Cerebellar cortex (tissue), 1 donor: ENCODE measurements at places on chromosomes 16 and 17.

DNA sequence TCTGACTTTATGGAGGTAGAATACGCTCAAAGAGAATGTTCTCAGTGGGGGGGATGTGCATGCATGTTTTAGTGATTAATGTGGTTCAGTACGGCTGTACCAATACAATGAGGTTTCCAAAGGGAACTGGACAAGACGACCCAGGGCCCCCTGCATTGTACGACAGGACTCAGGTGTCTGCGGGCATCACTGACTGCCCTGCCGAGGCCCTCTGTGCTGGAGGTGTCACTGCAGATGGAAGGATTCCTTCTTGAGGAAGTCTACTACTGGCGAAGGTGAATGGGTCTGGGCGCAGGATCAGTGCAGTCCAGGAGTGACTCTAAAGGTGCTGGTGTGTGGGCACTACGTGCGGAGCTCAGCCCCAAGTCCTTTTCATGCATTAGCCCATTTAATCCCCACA lies 3.5 kb upstream of the LGALS9 start:
- no peak for DNase-seq

GRCh38 chr16:81778861-81779535 lies at the start of gene PLCG2:
TSS of gene PLCG2 (plus strand) at chr16:81779291. CDS start at chr16:81785990, 6,699 bp downstream.
- DNase-seq: no peak

DNA sequence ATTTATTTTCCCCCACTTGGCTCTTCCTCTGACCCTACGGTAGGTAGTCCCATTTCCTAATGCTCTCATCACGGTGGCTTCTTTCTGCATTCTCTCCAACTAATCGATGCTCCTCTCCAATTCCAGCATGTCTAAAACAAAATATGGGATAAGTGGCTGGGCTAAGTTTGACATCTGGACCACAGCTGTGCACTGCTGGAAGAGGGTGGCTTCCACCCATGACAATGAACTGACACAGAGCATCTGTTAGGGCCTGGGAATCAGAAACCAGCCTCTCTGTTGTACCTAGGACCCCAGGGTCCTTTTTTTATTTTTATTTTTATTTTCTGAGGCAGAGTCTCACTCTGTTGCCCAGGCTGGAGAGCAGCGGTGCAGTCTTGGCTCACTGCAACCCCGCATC lies 29.0 kb upstream of the SLC39A11 start:
- no peak for DNase-seq

DNA sequence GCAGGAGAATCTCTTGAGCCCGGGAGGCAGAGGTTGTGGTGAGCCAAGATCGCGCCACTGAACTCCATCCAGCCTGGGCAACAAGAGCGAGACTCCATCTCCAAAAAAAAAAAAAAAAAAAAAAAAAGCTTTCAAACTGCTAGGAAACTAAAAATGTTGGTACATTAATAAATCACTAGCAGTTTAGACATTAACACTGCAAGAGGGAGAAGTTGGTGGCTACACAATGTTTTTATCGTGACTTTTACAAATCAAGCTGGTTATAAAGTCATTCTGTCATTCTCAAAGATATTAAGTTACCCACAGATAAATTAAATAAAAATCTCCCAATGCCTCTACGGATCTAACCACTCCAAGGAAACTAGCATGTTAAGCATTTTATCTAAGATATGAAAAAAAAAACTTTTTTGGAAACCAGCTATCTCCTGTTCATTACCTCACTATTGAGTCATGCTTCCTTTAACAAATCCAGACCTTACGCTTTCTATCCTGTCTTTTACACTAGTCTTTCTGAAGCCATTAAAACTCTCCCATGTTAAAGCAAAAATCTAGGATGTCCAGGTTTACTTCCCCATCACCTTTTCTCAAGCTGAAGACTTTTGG lies 85.9 kb upstream of the SMURF2 start:
- no peak for DNase-seq

DNA sequence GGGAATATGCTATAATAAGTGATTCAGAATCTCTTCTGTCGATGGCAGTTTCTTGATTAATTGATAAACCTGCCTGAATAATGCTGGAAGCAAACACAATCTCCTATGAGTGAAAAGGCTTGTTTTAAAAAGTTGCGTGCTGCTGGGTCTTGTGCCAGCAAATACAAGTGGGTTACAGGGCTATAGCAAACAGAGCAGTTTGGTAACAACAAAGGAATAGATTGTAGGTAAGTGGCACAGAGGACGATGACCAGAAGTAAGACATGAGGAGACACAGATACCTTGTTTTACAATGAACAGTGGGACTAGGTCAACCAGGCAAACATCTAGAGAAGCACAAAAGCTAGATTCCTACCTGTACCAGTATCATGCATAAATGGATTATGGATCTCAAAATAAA lies 23.7 kb upstream of the FAAP100 start:
- DNase-seq: no peak

DNA sequence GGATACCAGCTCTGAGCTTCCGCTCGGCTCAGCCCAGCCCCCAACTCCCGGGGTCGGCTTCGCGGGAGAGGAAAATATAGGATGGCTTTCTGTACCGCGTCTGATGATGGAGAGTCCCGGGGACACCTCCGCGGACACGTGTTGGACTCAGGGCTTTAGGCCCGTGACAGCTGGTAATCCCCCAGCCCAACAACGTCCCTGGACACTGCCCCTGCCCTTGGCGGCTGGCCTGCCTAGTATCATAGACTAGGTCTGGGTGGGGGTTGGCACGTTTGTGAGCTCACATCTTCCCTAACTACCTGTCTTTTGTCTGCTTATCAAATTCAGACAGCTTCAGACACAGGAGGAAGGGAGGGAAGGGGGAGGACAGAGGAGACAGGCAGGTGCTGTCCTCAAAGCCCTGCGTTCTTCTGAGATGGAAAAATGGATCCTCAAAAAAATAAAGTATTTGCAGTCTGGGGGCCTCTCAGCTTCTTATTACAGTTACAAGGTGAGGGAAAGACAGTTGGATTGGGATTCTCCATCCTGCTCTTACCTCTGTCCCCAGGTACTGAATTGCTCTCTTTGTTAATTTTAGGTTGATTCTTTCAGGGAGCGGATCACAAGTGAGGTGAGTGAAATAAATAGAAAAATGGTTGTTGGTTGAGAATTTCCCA lies 698 bp downstream of the PSME3 start:
- no peak for DNase-seq

- no peak for DNase-seq
These were observed 637 bp downstream of the DHRS11 start for GRCh38 chr17:36592316-36592715.

GRCh38 chr16:73713778-73714495 lies 582.7 kb upstream of the PSMD7 start:
- DNase-seq: peak; percentile 18

DNA sequence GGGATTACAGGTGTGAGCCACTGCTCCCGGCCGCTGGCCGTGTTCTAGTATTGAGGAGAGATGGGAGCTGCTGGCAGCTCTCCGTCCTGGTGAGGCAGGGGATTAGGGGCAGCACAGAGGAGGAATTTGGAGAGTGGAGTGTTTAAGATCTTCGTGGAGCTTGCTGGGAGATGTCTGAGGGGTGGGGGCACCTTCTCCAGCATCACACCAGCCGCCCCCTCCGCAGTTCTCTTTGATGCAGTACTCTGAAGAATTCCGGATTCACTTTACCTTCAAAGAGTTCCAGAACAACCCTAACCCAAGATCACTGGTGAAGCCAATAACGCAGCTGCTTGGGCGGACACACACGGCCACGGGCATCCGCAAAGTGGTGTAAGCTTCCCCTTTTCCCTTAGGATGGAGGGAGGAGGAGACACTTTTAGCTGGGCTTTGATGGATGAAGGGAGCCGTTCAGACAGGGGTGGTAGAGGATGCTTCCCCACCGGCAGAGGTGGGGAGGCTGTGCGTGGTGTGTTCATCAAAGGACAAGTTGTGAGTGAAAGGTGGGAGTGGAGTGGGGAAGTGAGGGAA lies 11.9 kb downstream of the ITGAM start:
- DNase-seq: no peak

- DNase-seq: no peak
These were observed at the start of gene TMC6 for GRCh38 chr17:78128551-78129350. TSS of gene TMC6 (minus strand) at chr17:78128755. CDS start at chr17:78126832, 1,923 bp downstream.

- DNase-seq: no peak
These were observed 4.6 kb upstream of the SLC12A3 start for GRCh38 chr16:56860226-56861020.

DNA sequence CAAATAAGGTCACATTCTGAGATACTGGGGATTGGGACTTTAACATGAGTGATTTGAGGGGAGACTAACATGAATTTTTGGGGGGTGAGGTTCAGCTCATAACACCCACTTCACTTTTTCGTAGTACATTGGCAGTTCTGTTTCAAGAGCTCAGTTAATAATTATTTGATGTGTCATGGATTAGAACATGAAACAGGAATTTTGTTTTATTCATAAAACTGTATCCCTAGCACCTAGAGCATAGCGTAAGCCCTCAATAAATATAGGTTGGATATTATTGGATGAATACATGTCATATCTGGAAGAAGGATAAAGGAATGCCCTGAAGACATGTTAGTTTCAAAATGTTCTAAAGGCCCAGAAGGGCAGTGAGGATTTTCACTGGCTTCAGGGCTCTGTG lies 119.8 kb downstream of the PRKCA start:
- DNase-seq: no peak

DNA sequence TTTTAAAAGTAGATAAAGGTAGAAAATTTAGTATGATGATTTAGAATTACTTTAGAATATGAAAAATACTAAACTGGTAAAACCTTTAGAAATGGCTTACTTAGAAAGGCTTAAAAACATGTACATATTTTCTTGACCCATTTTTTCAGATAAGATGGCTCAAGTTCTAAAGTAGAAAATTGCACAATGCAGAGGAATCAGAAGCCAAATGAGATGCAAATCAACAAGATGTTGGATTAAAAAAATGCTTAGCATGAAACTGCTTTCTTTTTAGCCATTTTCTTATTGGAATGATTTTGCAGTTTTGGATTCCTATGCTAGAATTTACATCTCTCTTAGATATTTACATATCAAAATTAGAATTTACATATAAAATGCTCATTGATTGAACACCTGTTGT lies 1.5 kb upstream of the KRTAP3-1 start:
- DNase-seq: no peak

- DNase-seq: no peak
These were observed 419.5 kb upstream of the PSMD7 start for GRCh38 chr16:73877150-73877549.
